Natural killer cell (primary cell): ENCODE measurements at places on chromosomes 16 and 17. TPM values are rescaled to one million over a fixed set of nuclear protein-coding genes. Genes with fewer than 3 reads are reported as not detected.
A peak's percentile ranks its signal among the peaks of the same experiment; 100 is the strongest.

SAMD14 gene
- 1.5 TPM for total RNA-seq

HSPB9 gene
- not detected for total RNA-seq

GLYR1 gene
- total RNA-seq: 112 TPM

HS3ST3B1 gene
- 18.6 TPM for total RNA-seq

ZFHX3 gene
- 7.8 TPM for total RNA-seq

TBC1D3B gene
- total RNA-seq: 8.2 TPM

GRCh38 chr17:62901544-62901943 is 64.5 kb upstream of the TANC2 start:
- DNase-seq: no peak

GRCh38 chr16:2331931-2332267 is 8.6 kb downstream of the ABCA3 start:
- DNase-seq: no peak

DNA sequence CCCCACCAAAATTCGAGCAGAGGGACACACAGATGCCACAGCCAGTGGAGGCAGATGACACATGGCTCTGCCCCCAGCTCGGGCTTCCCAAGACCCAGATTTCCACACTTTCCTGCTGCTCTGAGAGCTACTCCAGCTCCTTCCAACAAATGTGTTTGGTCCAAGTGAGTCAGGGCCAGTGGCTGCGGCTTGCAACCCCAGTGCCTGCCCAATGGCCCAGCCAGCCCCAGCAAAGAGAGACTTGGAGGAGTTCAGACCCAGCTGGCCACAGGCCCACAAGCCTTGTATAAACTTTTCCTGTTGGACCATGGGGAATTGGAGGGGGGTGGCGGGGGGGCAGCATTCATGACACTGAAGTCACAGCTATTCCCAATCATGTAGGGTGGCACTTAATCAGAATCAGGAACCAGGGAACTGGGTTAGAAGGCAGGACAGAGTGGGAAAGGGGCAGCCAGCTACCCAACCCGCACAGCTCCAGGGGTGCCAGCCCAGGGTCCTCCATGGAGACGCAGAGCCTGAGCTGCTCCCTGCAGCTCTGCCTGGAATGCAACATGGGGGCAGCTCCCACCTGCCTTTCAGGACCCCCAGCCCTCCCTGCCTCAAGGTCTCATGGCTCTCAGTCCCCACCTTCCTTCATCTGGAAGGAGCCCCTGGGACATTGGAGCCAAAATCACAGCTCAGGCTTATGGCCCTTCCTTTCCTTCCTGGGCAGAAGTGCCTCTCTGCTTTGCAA is 17.5 kb upstream of the C16orf78 start:
- DNase-seq: no peak

- DNase-seq: peak; percentile 78
These were observed 14.9 kb upstream of the CBFB start for GRCh38 chr16:67013823-67014633.

GRCh38 chr17:43014020-43014648 is 7.5 kb downstream of the IFI35 start:
- DNase-seq: no peak

DNA sequence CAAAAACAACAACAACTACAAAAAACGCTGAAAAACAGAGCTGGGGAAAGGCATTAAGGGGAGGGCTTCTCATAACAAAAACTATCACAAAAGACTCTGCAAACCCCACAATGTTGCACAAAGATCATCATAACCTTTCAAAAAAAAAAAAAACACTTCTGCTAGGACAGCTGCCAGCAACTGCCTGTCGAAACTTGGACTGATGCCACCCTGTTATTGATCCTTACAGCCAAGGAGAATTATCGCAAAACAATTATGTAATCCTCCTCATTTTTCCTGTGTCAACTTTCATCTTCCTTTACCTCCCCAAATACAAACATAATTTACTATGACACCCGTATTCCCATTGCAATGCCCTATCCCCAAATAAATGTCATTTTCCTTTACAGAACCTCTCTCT is 9.3 kb downstream of the CCDC40 start:
- no peak for DNase-seq

DNA sequence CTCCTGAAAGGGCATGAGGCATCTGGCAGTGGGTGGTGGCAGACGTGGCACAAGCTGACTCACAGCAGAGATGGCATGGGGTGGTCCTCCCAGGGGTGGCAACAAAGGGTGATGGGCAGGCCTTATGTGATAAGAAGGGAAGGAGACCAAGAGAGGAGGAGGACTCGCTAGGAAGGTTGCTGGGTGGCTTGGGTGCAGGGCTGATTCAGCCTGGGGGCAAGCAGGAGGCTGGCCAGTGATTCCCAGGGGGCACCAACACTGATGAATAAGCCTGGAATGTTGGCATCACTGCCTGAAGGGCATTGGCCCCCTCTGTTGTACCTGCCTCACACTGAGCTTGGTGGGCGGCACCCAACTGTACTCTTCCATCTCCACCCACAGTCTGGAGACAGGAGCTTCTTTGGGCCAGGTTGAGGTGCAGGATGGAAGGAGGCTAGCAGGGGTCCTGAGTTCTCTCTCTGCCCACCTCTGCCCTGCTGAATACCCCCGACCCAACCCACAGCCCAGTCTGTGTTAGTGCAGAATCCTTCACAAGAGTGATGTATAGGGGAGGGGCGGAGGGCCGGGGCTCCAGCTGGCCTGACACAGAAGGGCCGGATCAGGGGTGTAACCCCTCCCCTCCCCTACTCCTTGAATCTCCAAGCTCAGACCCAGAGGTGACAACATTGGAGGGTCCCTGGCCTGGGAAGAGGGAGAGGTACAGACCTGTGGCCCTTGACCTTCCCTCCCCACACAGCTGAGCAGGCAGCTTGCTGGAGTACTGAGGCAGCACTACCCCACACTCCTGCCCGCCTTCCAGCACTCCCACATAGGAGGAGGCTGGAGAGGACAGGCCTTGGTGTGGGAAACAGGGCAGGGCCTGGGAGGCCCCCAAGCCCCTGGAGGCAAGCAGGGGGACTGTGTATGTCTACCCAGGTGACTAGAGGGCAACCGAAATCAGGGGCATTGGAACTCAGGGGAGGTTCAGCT is 2.6 kb downstream of the STAC2 start:
- DNase-seq: no peak

- no peak for DNase-seq
These were observed 8.2 kb downstream of the PDE6G start for GRCh38 chr17:81648013-81648706.

DNA sequence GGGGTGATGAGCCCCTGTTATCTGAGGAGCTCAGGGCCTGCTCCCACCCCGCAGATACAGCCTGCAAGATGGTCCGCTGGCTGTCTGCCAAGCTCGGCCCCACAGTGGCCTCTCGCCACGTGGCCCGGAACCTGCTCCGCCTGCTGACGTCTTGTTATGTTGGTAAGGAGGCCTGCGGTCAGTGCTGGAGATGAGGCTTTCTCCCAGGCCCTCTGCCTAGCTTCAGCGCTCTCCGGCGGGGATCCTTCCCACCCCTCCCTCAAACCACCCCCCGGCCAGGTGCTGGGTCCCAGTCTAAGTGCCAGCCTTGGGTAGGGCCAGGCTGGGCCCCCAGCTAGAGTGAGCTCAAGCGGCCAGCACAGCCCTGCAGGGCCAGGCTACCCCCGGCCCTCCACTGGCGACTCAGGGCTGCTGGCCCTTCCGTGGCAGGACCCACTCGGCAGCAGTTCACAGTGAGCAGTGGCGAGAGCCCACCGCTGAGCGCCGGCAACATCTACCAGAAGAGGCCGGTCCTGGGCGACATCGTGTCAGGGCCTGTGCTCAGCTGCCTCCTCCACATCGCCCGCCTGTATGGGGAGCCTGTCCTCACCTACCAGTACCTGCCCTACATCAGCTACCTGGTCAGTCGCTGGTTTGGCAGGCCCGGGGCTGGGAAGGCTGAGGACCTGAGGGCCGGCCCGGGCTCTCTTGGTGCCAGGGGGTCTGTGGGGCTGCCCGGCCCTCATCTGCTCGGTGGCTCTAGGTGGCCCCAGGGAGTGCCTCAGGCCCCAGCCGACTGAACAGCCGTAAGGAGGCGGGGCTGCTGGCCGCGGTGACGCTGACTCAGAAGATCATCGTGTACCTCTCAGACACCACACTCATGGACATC is 6.1 kb downstream of the WDR81 start:
- no peak for DNase-seq

- peak; percentile 40 for DNase-seq
These were observed 3.8 kb downstream of the HOXB2 start for GRCh38 chr17:48541036-48541576.

DNA sequence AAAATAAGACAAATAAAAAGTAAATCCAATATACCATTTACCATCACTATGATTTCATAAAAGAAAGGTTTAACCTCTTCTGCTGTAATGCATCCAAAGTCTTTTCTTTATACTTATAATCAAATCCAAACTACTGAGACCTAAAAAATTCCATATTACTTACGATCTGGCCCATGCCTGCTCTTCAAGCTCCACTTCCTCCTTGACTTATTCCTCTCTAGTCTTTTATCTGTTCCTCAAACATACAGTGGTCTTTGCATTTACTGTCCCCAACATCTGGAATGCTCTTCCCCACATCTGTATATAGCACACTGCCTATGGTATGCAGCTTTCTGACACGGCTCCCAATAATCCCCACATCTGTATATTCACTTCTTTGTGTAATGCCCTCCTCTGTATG is 33.8 kb downstream of the PCTP start:
- no peak for DNase-seq

- no peak for DNase-seq
These were observed 18.1 kb downstream of the USP36 start for GRCh38 chr17:78822552-78822951.

GRCh38 chr17:80423536-80424225 is 8.7 kb downstream of the ENDOV start:
- no peak for DNase-seq

DNA sequence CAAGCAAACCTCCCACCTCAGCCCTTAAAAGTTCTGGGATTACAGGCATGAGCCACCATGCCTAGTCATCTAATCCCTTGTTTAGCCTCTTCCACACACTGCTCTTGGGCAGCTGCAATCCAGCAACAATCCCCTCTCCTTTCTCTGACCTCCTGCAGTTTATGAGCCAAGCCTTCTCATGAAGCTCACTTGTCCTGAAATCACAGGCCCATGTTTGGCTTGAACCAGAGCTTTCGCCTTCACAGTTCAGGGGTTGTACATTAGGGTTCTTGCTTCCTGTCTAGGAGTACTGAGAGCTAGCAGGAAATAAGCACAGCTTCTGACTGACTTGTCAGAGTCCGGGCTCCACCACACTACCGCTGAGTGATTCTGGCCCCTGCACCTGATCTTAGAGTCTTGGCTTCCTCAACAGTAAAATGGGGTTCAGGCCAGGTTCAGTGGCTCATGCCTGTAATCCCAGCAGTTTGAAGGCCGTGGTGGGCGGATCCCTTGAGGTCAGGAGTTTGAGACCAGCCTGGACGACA is 16.3 kb downstream of the ERAL1 start:
- DNase-seq: peak; percentile 23

GRCh38 chr16:54886078-54886477 is 44.6 kb upstream of the IRX5 start:
- no peak for DNase-seq

- no peak for DNase-seq
These were observed 11.0 kb upstream of the TACO1 start for GRCh38 chr17:63589646-63590045.

- DNase-seq: no peak
These were observed 80.1 kb downstream of the VAT1L start for GRCh38 chr16:77868478-77868877.

GRCh38 chr17:8941520-8941919 is 24.0 kb downstream of the PIK3R5 start:
- DNase-seq: peak; percentile 67

DNA sequence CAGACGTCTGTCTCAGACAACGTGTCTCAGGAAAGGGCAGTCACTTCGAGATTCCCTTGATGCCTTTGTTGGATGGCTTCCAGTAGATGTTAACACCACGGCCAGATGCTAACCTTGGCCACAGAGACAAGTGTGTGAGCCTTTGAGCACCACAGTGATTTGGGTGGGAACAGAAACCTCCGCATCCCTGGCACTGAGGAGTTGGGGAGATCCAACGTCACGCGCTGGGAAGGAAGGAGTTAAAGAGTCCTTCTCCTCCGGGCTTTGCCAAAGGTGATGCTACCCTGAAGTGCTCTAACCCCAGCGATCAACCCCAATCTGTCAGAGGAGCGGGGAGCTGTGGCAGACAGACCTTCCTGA is 3.0 kb upstream of the ABR start:
- DNase-seq: no peak

DNA sequence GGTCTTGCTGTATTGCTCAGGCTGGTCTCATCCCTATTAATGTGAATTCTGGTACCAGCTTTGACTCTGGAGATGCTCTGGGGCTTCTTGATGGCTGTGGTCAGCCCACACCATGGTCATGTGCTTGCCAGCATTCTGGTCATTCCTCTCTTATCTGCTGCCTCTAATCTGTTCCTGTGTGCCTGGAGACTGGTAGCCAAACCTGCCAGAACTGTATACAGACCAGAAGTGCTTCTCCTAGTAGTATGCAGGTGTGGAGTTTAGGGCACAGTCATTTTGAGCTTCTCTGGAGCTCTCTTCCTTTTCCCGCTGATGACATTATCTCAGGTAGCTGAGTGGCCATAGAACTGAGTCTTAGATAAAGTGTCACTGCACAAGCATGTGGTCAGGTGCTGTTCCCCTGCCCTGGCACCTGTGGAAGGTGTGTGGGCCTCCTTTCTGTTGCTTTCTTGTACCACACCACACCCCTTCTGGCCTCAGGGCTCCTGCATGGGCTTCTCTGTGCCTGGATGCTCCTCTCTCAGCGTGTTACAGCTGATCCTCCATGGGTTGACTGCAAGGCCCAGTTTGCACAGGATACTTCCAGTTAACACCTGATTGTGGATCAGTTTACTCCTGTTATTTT is 162.7 kb downstream of the SPECC1 start:
- no peak for DNase-seq

DNA sequence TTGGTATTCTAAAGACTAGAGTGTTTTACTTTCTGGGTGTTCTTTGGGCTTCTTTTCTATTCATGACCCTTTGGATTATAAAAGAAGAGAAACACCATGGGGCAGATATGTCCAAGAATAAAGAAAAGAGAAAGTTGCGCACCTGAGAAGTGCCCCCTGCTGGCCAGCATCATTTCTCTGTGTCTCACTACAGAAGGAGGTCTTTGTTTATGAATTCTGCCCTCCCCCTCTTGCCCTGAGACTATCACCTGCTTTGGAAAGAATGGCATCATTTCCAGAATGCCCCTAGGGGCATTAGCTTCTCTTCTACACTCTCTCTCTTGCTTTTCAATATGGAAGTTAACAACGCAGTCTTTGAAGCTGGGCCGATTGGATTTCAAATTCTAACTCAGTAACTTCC is 45.0 kb downstream of the CDH13 start:
- peak; percentile 71 for DNase-seq

DNA sequence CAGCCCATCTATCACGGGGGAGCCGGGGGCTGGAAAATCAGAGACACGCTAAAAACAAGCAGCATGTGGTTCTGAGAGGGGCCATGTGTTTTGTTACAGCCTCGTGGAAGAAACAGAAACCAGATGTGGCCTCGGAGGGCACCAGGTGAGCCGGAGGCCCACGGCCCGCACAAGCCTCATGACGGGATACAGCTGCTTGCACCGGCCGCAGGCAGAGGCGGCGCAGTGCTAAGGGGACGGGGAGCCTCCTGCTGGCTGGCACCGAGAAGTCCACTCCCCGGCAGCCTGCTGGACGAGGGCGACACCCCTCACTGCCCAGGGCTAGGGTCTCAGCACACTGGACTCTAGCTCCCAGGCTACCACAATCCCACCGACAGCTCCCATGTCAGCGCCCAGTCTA is 19.2 kb downstream of the NDUFAF8 start:
- no peak for DNase-seq
